ENCODE measurements at places on chromosomes 11 and 22.

DNA sequence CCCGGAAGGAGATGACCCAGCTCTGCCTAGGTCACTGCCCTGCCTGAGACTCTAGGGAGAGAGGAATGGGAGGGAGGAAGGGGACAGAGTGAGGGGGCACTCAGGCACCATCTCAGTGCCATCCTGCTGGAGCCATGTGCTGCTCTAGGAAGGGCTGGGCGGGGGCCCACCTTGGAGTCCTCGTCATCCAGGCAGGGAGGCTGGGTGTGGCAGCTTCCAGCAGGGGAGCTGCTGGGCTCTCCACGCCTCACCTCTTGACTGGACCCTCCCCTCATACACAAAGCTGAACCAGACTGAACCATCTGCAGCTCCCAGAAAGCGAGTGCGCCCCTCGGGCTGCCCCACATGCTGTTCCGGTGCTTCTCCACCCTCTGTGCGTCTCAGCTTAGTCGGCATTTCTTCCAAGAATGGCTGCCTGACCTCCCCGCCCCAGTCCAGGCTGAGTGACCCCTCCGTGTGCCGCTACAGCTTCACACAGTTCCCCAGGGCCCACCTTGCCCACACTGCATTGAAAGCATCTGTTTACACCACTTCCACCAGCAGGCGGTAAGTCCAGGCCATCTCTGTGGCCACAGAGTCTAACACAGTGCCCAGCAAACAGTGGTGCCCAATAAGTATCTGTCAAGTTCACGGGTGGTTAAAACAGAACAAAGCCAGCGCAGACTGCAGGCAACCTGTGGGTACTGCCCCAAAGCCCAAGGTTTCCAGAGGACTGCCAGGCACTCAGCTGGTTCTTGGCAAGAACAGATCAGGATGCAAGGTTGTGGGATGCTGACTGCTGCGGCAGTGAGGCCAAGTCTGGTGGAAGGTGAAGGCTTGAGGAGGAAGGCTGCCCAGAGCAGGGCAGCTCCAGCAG is 9.4 kb upstream of the TRIM29 start:
- no peak for DNase-seq

DNA sequence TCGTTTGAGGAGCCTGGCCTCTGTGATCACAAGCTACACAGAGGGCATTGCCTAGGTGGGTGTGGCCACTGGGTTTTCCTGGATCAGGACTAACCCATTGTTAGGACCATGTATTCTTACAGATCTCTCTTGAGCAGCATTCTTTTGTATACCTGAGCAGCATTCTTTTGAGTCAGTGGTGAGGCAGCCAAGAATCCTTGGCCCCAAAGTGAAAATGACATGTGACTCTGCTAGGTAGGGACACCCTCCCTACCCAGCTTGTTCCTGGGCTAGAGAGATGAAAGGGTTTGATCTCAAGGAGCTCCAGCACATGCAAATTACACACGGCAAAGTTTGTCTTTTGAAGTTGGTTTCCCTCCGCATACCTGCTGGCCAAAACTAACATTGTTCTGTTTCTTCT is 55.0 kb upstream of the HORMAD2 start:
- no peak for DNase-seq

GRCh38 chr11:121153472-121153871 is 52.4 kb downstream of the TECTA start:
- no peak for DNase-seq

- DNase-seq, result no peak
Measured at GRCh38 chr11:35980686-35981390, 37.0 kb downstream of the LDLRAD3 start.

DNA sequence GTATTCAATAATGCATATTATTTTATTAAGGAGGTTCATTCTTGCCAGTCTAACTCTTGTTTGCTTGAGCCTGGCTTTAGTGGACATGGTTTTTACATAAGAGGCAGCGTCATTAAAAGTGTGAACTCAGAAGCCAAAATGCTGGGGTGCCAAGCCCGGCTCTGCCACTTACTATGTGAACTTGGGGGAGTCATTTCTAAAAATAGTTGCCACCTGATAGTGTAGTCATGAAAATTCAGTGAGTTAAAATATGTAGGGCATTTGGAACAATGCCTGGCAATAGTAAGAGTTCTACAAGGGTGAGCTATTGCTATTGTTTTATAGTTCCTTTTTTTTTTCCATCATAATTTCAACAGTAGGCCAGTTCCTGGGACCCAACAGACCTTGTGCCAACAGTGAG is 49.9 kb downstream of the TENM4 start:
- DNase-seq, result no peak

- no peak for DNase-seq
Measured at GRCh38 chr11:36345535-36346141, 49.5 kb downstream of the PRR5L start.

- DNase-seq, result no peak
Measured at GRCh38 chr11:128232588-128232987, 354.8 kb downstream of the ETS1 start.

- no peak for DNase-seq
Measured at GRCh38 chr11:72179049-72179803, 12.7 kb upstream of the FOLR1 start.

DNA sequence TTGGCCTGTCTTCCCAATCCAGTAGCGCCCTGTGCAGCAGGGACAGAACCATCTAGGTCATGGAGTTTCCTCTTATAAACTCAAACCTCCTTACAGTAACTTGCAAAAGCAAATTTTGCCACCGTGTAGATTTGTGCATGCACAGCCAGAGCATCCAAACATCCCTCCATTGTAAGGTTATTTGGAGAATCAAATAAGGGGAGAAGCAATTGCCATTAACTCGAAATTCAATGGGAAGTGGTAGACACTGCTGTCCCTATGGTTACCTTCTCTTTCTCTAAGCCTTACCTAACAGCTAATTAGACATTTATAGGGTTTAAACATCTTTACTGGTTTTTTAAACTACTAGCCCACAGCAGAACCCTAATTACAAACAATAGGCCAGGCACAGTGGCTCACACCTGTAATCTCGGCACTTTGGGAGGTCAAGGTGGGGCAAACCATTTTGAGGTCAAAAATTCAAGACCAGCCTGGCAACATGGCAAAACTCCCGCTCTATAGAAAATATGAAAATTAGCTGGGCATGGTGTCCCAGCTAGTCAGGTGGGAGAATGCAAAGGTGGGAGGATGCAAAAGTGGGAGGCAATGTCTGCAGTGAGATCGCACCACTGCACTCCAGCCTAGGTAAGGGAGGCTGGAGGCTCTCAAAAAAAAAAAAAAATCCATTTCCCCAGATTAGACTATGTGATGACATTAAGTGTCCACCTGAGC is 6.6 kb downstream of the HSPA8 start:
- no peak for DNase-seq

DNA sequence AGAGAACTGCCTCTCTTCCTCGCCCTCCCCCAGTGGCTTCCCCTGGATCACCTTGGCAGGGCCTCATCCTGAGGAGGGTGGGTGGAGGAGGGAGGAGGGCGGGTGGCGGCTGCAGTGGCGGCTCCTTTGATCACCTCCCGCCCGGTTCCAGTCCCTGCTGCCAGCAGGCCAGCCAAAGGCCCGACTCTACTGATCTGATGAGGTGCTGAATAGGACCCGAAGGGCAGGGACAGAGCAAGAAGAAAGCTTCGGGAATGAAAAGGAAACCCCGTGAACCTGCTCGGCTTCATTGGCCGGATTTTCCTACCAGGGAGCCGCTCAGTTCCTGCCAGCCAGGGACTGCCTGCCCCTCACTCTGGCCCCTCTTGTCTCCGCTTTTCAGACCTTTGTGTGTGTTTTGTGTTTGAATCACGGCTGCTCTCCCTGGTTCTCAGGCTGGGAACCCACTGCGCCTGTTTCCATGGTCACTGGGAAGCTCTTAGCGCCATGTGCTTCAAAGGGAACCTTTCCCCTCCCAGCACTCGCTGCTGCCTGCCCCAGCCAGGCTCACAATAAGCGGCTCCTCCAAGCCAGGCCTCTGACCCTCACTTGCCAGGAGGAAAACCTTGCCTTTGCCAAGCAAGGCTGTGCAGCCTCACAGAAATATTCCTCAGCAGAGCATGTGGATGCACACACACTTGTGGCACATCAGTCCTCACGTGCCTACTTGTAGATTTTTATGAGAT is 56.8 kb downstream of the C22orf31 start:
- DNase-seq, result no peak

- no peak for DNase-seq
Measured at GRCh38 chr22:20316844-20317401, 2.9 kb downstream of the DGCR6L start.

GRCh38 chr11:44047931-44048431 is at the start of gene ACCSL:
TSS of gene ACCSL (plus strand) at chr11:44047981. CDS start at chr11:44048037, 56 bp downstream.
- no peak for DNase-seq

DNA sequence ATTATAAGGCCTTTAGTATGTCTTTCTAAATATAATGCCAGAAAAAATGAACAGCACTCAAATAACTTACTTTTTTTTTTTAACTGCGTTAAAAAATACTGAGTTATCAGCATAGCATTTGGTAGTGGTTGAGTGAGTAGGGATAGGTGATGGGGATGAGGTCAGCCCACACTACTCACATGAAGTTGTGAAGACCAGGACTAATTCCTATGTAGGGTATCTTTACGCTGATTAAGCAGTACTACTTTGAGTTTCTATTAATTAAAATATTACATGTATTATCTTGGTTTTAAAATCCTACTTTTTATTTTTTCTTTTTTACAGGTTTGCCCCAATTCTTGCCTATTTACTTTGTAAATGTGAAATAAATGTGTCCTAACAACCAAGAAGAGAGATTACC is 13.5 kb downstream of the PHF21A start:
- no peak for DNase-seq

GRCh38 chr11:67364783-67365722 is 8.3 kb downstream of the CLCF1 start:
- DNase-seq, result no peak

- DNase-seq, result no peak
Measured at GRCh38 chr11:72228844-72229231, 4.3 kb downstream of the INPPL1 start.

GRCh38 chr11:22890227-22890626 is 30.0 kb upstream of the CCDC179 start:
- no peak for DNase-seq

GRCh38 chr11:132032555-132032954 is 662.1 kb downstream of the NTM start:
- no peak for DNase-seq

- no peak for DNase-seq
Measured at GRCh38 chr22:31036671-31037550, 44.2 kb upstream of the SMTN start.

GRCh38 chr11:83537131-83537610 is 251.0 kb upstream of the CCDC90B start:
- DNase-seq, result no peak

- no peak for DNase-seq
Measured at GRCh38 chr22:37488337-37489135, 2.4 kb upstream of the MFNG start.

GRCh38 chr22:26990503-26991189 is 333.3 kb downstream of the MIAT start:
- DNase-seq, result no peak

- DNase-seq, result no peak
Measured at GRCh38 chr11:20008190-20008870, 151.9 kb downstream of the DBX1 start.
